ENCODE measurements at places on chromosomes 12 and 14. TPM values are rescaled to one million over a fixed set of nuclear protein-coding genes. Genes with fewer than 3 reads are reported as not detected.

- no peak for DNase-seq
Observed at GRCh38 chr12:73465106-73465505, 1072.5 kb upstream of the ATXN7L3B start.

DNA sequence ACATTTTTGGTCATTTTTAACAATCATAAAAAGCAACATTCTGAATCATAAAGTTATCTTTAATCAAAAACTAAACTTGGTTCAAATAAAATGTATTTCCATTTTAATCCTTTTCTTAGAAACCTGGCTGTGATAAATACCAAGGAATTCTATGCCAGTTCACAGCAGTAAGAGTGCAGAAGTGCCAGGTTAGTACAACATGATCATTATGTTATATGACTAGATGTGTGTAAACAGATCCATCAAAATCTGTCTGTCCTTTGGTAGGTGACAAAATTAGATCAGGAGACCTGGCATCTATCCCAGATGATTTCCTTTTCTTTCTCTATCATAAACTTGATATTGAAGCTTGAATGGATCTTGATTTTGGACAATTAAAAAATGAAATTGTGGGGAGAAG, 200.6 kb upstream of the STXBP6 start:
- no peak for DNase-seq

GRCh38 chr12:92462049-92462448, 240.7 kb upstream of the PLEKHG7 start:
- DNase-seq: no peak

- DNase-seq: no peak
Observed at GRCh38 chr12:123942238-123942653, 30.4 kb downstream of the CCDC92 start.

GRCh38 chr12:119136811-119137410, 41.8 kb upstream of the HSPB8 start:
- no peak for DNase-seq

DNA sequence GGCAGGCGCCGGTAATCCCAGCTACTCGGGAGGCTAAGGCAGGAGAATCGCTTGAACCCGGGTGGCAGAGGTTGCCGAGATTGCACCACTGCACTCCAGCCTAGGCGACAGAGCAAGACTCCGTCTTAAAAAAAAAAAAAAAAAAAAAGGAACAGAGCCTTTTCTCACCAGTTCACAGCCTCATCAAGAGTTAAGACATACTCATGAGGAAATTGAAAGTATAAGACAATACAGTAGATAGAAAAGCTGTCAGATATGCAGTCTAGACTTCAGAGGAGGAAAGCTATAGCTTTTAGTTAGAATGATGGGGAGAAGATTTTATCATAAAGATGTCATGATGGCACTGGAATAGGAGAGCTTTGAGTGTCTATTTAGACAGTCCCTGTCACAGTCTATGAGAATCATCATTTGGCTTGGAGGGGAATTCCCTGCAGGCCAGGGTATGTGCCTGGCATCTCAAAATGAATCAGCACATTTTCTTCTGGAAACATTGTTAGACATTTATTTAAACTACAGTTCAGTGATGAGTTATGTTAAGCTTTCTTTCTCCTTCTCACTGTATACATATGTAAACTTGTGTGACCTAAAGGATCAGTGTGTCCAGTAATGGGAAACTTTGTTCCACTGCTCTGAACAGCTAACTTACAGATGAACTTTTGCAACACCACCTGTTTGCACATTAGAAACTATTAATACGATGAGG, 2.9 kb upstream of the RAB35 start:
- no peak for DNase-seq

GRCh38 chr14:87076922-87077321, 916.1 kb downstream of the GALC start:
- DNase-seq: no peak

DNA sequence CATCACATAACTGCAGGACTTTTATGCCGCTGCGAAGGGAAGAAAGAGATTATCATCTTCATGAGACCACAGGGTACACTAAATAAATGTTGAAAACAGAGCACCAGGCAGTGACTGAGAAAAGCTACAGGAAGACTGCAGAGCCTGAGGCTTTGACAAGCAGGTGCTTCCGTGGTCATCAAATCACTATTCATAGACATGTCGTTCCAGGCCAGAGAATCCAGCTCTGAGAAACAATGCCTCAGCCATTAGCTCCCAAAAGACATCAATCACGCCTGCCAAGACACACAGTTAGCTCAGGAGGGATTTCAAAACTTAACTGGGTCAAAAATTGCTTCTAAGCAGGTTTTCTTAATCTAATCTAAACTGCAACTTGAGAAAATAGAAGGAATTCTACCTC, 47.2 kb upstream of the GARIN6 start:
- DNase-seq: no peak

- no peak for DNase-seq
Observed at GRCh38 chr12:57063991-57064685, 14.2 kb upstream of the MYO1A start.

The ITPR2 gene
- 14.3 TPM for total RNA-seq

The SLC8A3 gene
- total RNA-seq: 0.14 TPM

The C12orf54 gene
- not detected for total RNA-seq

The SMIM41 gene
- 0.16 TPM for total RNA-seq

The TAS2R30 gene
- 0.27 TPM for total RNA-seq

The DCN gene
- 1,037 TPM for total RNA-seq

The KRT81 gene
- total RNA-seq: not detected

The BEST3 gene
- total RNA-seq: 0.30 TPM

Data from Right ventricle myocardium inferior (tissue), 1 donor.